ENCODE measurements at places on chromosomes 16 and 17. TPM values are rescaled to one million over a fixed set of nuclear protein-coding genes. Genes with fewer than 3 reads are reported as not detected.

DNA sequence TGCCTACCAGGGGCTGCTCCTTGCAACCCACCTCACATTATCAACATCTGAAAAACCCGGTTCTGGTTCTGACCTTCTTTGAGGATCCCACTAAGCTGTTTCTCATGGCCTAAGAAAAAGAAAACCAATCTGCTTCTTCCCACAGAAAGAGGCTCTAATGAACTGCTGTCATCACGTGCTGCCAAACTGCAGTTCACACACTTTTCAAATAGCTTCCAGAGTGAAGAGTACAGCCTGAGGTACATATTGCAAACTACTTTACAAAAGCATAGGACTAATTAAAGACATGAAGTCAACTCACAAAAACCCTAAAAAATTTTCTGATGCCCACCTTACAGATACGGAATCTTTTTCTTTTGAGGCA, 36.7 kb downstream of the SMG6 start:
- H3K27me3 ChIP-seq, result no peaks in the 10 kb centered on the region
- H3K4me1 ChIP-seq, result peaks cover 55% of the 10 kb centered on the region
- H3K27ac ChIP-seq, result peak overlapping the region; percentile 99
- no peak overlapping the region for H3K4me3 ChIP-seq

- no peak overlapping the region for H3K27ac ChIP-seq
- H3K27me3 ChIP-seq, result no peaks in the 10 kb centered on the region
- H3K4me1 ChIP-seq, result no peaks in the 10 kb centered on the region
- no peak for DNase-seq
Observed at GRCh38 chr16:83971165-83972130, 3.4 kb downstream of the NECAB2 start.

EFNB3 gene
- not detected for total RNA-seq

C16orf95 gene
- total RNA-seq, result 10.5 TPM

- H3K27me3 ChIP-seq, result no peaks in the 10 kb centered on the region
- peaks cover 6% of the 10 kb centered on the region for H3K36me3 ChIP-seq
- H3K4me3 ChIP-seq, result peak overlapping the region; percentile 65
Observed at GRCh38 chr17:17783825-17784656, 52.7 kb downstream of the SREBF1 start.

DNA sequence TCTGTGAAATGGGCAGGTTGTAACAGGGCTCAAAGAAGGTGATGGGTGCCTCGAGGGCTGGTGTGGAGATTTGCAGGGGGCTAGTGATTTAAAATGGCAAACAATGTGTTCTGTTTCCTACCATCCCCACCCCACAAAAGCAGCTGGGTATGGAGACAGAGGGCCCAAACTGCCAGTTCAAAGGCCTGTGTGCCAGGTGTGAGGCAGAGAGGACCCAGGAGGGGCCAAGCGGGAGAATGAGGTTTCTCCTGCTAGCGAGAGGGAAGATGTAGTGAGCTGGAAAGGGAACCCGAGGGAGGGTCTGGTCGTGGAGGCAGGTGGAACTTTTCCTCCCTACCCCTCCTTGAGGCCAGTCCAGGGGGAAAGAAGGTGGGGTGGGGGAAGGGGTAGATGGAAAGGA, 39.4 kb downstream of the LAT start:
- H3K4me3 ChIP-seq, result no peak overlapping the region
- H3K27me3 ChIP-seq, result no peaks in the 10 kb centered on the region
- H3K27ac ChIP-seq, result no peak overlapping the region
- no peak for DNase-seq

- H3K4me1 ChIP-seq, result peaks cover 14% of the 10 kb centered on the region
- no peaks in the 10 kb centered on the region for H3K27me3 ChIP-seq
- no peak for DNase-seq
- peak overlapping the region; percentile 88 for H3K27ac ChIP-seq
- peaks cover 5% of the 10 kb centered on the region for H3K36me3 ChIP-seq
- H3K4me3 ChIP-seq, result peak overlapping the region; percentile 96
Observed at GRCh38 chr16:11978080-11978479, 1.5 kb downstream of the SNX29 start.

DNA sequence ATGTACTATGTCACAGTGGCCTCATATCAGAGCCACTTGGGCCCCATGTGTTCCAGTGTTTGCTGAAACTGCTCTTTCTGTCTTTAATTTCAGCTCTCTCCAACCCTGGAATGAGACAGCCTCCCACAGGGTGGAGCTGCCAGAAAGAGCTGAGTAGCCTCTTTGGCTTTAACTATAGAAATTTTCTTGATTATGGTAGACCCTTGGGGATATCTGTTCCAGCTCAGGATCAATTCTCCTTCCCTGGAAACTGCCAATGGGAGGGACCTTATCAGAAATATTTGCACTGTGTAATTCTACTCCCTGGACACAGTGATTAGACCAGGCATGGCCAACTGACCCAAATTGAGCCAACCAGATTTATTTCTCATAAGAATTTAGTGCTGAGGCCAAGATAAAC, 39.0 kb upstream of the KDM8 start:
- H3K27me3 ChIP-seq, result 0 out of 2 replicates have a peak, but pooled peaks cover 2% of the 10 kb centered on the region
- DNase-seq, result no peak
- H3K36me3 ChIP-seq, result no peaks in the 10 kb centered on the region
- no peak overlapping the region for H3K4me3 ChIP-seq
- no peaks in the 10 kb centered on the region for H3K4me1 ChIP-seq

GRCh38 chr16:49639739-49640431, 216.0 kb downstream of the ZNF423 start:
- peaks cover 20% of the 10 kb centered on the region for H3K4me1 ChIP-seq
- H3K36me3 ChIP-seq, result no peaks in the 10 kb centered on the region
- H3K4me3 ChIP-seq, result no peak overlapping the region
- no peak overlapping the region for H3K27ac ChIP-seq
- no peaks in the 10 kb centered on the region for H3K27me3 ChIP-seq

DNA sequence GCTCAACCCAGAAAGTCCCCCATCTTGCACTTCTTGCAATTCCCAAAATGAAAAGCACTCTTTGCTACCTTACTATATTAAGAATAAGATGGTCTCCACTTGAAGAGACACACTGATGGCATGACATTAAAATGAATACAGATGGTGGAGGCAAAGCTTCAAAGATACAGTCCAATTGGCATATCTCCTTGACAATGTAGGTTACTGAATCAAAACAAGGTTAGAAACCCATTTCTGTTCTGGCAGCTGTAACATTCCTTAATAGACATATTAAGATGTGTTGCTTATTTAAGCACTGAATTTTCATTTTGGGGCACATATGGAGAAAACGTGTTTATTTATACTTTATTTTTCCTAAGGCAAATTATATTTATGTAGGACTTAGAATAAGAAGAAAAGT, 1262.8 kb upstream of the CDH8 start:
- H3K4me3 ChIP-seq, result no peak overlapping the region
- no peaks in the 10 kb centered on the region for H3K36me3 ChIP-seq
- H3K27ac ChIP-seq, result no peak overlapping the region
- no peaks in the 10 kb centered on the region for H3K4me1 ChIP-seq

PABPN1L gene
- not detected for total RNA-seq

ZDHHC1 gene
- total RNA-seq, result 0.77 TPM

GRCh38 chr16:84234321-84235241, 5.2 kb downstream of the KCNG4 start:
- no peaks in the 10 kb centered on the region for H3K36me3 ChIP-seq
- no peaks in the 10 kb centered on the region for H3K4me1 ChIP-seq
- DNase-seq, result no peak
- no peak overlapping the region for H3K4me3 ChIP-seq
- no peak overlapping the region for H3K27ac ChIP-seq

GRCh38 chr17:73729101-73729500, 84.9 kb upstream of the SDK2 start:
- H3K27ac ChIP-seq, result no peak overlapping the region
- H3K36me3 ChIP-seq, result no peaks in the 10 kb centered on the region
- H3K27me3 ChIP-seq, result no peaks in the 10 kb centered on the region
- no peaks in the 10 kb centered on the region for H3K4me1 ChIP-seq

DNA sequence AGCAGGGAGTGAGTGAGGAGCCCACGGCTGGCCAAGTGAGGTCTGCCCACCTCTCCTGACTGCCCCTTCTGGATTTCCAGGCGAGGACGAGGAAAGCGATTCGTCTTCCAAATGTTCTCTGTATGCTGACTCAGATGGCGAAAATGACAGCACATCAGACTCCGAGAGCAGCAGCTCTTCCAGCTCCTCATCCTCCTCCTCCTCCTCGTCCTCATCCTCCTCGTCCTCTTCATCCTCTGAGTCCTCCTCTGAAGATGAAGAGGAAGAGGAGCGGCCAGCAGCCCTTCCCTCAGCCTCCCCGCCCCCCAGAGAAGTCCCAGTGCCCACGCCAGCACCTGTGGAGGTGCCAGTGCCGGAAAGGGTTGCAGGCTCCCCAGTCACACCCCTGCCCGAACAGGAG, 13.7 kb upstream of the HSD3B7 start:
- H3K36me3 ChIP-seq, result peaks cover 15% of the 10 kb centered on the region
- H3K27me3 ChIP-seq, result no peaks in the 10 kb centered on the region
- no peaks in the 10 kb centered on the region for H3K4me1 ChIP-seq
- DNase-seq, result no peak
- H3K4me3 ChIP-seq, result no peak overlapping the region

DNA sequence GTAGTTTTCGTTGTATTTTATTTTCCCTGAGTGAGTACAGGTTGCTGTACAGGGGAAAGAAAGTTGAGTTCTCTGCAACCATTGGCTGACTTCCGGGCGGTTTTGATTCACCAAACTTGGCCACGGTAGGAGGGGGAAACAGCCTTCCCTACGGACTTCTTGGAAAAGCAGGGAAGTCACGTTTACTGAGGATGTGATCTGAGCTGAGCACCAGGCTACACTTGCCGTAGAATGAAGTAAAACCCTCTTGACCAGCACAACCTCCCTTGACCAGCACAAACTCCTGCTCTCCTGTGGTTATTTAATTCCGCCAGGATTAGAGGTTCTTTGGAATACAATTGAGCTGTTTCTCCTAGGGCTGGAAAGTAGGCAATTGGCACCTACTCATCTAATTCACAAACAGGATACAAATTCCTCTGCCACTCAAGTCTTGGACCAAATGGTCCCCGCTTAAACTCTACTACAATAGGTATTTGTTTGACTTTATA, 242.0 kb upstream of the RBFOX1 start:
- no peak overlapping the region for H3K27ac ChIP-seq
- H3K36me3 ChIP-seq, result no peaks in the 10 kb centered on the region
- no peaks in the 10 kb centered on the region for H3K4me1 ChIP-seq
- DNase-seq, result no peak

- H3K27ac ChIP-seq, result no peak overlapping the region
- no peaks in the 10 kb centered on the region for H3K27me3 ChIP-seq
- H3K4me3 ChIP-seq, result no peak overlapping the region
- DNase-seq, result no peak
Observed at GRCh38 chr16:66658143-66658859, 38.2 kb downstream of the CMTM4 start.
